ENCODE measurements at places on chromosomes 6 and 20. TPM values are rescaled to one million over a fixed set of nuclear protein-coding genes. Genes with fewer than 3 reads are reported as not detected.

The BPIFB1 gene
- 0.24 TPM for total RNA-seq

The NKX2-2 gene
- 0.05 TPM for total RNA-seq

The GHRH gene
- total RNA-seq = 14.4 TPM

DNA sequence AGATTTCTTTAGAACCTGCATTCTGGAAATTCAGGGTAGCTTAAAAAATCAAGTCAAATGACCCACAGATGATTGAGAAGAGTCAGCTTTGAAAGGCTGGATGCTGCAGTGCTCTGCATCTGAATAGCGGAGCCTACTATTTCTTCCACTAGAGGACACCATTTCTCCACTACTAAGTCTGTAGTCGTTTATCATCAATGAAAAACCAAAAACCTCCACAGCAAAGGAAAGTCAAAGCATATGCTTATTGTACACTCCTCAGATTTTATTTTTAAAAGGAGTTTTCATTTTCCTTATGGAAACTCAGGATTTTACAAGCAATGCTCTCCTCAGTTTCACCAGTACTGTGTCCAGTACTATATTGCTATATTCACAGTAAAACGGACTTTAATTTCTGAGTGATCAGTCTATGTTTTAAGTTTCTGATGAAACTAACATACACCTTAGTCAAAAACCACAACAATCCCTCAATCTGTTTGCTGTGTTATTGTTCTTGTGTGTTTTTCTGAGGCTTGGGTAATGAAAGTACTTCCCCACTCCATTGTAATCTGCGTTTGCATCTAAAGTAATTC is 50.5 kb upstream of the ENPP5 start:
- H3K36me3 ChIP-seq = no peaks in the 10 kb centered on the region
- no peaks in the 10 kb centered on the region for H3K27me3 ChIP-seq
- H3K27ac ChIP-seq = no peak overlapping the region
- no peak overlapping the region for H3K4me3 ChIP-seq
- DNase-seq = peak; percentile 29

GRCh38 chr6:108097882-108098281 is 23.3 kb upstream of the OSTM1 start:
- DNase-seq = no peak
- no peaks in the 10 kb centered on the region for H3K4me1 ChIP-seq
- no peaks in the 10 kb centered on the region for H3K27me3 ChIP-seq
- H3K4me3 ChIP-seq = no peak overlapping the region
- no peak overlapping the region for H3K27ac ChIP-seq

DNA sequence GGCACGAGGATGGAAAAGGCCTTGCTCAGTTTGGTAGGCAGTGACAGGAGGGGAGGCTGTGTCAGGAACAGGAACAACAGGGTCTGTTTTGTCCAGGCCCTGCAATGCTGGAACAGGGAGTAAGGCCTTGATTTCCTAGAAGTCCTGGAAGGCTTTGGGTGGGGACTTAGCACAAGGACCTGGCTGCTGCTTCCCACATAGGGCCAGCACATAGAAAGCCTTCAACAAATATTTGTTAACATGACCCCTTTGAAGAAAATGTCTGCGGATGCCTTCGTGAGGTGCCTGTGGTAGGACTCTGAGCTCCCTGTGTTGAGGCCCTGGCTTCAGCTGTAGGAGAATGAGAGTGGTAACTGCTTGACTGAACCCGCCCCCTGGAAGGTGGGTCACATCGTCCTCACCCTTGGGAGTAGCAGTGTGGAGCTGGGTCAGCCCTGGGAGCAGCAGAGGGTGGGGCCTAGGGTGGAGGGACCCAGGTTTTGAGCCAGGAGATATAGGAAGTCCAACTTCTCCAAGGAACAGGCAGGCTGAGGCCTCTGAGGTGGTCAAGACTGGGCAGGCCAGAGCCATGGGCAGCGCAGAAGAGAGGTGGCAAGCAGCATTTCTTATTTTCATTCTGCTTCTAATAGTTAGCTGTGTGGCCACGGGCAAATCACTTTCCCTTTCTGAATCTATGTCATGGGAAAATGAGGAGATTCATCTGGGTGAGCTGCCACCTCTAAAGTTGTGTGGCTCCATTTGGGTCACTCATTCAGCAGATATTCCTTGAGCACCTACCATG is 50.0 kb downstream of the CNBD2 start:
- H3K27ac ChIP-seq = no peak overlapping the region
- H3K4me1 ChIP-seq = no peaks in the 10 kb centered on the region
- no peaks in the 10 kb centered on the region for H3K36me3 ChIP-seq

- H3K27ac ChIP-seq = no peak overlapping the region
- H3K4me3 ChIP-seq = no peak overlapping the region
- no peaks in the 10 kb centered on the region for H3K4me1 ChIP-seq
Measured at GRCh38 chr20:55200317-55200716, 724.9 kb downstream of the DOK5 start.

DNA sequence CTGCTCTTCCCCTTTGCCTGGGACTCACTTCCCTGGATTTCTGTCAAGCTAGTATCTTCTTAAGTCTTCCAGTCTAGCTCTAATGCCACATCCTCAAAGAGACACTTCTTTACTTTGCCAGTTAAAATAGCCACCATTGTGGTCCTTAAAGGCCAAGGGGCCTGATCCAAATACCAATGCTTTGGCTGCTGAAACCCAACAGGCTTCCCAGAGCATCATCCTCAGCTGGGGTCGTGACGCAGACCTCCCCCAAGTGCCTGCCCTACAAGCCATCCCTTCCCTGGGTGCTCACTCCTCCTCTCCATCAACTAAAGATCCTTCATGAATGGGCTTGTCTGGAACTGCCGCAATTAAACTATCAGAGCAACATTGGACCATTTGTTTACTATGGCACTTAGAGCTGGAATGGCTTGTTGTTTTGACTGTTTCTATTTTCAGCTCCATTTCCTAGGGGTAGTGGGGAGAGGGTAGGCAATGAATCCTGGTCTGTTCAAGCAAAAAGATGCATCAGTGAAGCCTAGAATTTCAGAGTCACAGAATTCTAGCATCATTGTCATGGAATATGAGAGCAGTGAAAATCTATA is 79.6 kb upstream of the SIRPA start:
- no peaks in the 10 kb centered on the region for H3K27me3 ChIP-seq
- no peak overlapping the region for H3K4me3 ChIP-seq
- H3K27ac ChIP-seq = no peak overlapping the region
- H3K4me1 ChIP-seq = peaks cover 14% of the 10 kb centered on the region
- H3K36me3 ChIP-seq = no peaks in the 10 kb centered on the region

Data from thymus (tissue), 14 donors.